ENCODE measurements at places on chromosomes 16 and 17.

DNA sequence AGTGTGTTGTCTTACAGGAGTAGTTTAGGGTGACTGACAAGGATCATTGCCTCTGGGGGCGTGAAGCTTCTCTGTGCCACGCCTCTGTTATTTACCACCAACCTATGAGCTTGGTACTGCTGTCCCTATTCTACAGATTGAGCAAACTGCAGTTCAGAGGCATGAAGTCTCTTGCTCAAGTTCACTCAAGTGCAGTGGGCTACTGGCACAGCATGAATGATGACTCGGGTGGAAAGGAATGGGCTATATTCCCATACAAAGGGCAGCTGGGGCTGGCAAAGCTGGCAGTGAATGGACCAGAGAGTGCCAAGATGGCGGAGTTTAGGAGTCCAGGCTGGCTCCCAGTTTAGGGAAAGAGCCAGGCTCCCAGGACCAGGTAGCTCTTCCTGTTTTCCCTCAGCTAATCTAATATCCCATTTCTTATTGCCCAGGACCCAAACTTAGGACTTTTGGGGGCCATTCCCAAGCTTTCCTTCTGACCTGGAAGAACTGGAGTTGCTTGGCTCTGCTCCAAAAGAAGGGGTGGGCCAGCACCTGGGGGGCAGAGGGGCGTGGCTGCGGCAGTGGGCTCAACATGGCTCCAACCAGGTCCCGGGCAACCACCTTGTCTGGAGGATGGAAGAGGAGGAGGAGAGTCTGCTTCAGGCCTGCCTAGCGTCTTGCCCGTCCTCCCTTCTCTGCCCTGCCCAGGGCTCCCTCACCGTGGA is 12.9 kb downstream of the PLK1 start:
- H3K4me1 ChIP-seq = no peaks in the 10 kb centered on the region
- H3K36me3 ChIP-seq = peaks cover 48% of the 10 kb centered on the region
- no peak for DNase-seq

DNA sequence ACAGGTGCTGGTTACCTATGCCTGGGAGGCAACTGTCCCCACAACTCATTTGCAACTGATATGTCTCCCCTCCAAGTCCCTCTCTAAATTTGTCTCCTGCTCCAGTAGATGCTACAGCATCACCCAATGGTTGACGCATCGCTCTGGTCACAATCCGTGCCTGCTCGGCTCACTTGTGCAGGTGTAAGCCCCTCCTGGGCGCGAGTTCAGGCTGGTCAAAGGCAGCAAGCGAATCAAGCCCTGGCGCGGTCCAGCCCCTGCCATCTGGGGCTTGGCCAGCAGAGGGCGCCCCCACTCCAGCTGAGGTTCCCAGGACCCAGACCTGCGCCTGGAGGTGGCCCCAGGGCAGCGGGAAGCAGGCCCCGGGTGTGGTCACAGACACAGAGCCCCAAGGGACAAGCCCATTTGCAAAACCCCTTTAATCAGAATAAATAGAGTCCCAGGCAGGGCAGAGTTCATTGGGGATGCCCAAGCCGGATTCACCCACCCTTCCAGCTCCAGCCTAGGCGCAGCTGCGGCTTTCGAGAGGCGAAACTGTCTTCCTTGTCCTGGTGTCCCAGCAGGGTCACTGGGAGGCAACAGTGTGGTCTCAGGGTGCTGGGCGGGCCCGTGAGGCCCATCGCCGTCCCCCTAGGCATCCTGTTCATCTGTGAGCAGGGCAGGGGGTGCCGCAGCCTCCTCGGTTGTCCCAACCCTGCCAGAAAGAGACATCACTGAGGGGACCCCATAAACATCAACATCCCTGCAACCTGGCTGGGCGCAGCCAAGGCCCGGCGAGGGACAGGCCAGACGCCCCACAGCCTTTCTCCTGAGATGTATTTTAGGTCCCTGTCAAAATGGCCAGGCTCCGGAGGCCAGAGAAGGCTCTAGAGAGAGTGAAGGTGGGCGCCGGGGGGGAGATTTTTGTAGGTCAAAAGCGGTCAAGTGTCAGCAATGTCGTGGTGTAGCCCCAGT is 15.8 kb downstream of the TMC6 start:
- no peaks in the 10 kb centered on the region for H3K36me3 ChIP-seq
- DNase-seq = peak; percentile 61
- H3K4me1 ChIP-seq = no peaks in the 10 kb centered on the region
- no peak overlapping the region for H3K27ac ChIP-seq

DNA sequence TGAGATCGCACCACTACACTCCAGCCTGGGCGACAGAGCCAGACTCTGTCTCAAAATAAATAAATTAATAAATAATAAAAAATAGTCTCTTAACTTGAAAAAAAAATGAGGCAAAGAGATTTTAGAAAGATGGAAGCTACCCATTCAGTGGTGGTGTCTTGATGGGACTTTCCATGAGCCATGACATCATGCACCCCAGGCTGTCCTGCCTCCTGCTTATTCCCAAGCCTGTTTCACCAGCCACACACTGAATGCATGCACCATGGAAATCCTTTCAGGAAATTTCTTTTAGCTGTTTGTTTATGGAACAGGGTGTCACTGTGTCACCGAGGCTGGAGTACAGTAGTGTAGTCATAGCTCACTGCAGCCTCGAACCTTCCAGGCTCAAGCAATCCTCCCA is 8.9 kb upstream of the DLX3 start:
- no peaks in the 10 kb centered on the region for H3K36me3 ChIP-seq
- DNase-seq = peak; percentile 28
- no peak overlapping the region for H3K4me3 ChIP-seq
- no peak overlapping the region for H3K27ac ChIP-seq
- H3K4me1 ChIP-seq = no peaks in the 10 kb centered on the region
- H3K27me3 ChIP-seq = peaks cover 53% of the 10 kb centered on the region

DNA sequence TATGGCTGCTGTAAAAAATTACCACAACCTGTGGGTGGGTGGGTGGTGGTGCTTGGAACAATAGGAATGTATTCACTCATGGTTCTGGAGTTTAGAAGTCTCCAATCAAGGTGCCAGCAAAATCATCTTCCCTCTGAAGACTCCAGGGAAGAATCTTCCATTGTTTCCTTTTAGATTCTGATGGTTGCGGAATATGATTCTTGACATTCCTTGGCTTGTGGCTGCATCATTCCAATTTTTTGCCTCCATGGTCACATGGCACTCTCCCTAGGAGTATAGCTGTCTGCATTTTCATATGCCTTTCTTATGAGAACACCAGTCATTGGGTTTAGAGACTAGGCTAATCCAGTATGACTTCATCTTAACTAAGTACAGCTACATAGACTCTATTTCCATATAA is 401.0 kb downstream of the HS3ST3B1 start:
- H3K36me3 ChIP-seq = no peaks in the 10 kb centered on the region
- DNase-seq = no peak
- H3K4me3 ChIP-seq = no peak overlapping the region
- no peaks in the 10 kb centered on the region for H3K4me1 ChIP-seq

DNA sequence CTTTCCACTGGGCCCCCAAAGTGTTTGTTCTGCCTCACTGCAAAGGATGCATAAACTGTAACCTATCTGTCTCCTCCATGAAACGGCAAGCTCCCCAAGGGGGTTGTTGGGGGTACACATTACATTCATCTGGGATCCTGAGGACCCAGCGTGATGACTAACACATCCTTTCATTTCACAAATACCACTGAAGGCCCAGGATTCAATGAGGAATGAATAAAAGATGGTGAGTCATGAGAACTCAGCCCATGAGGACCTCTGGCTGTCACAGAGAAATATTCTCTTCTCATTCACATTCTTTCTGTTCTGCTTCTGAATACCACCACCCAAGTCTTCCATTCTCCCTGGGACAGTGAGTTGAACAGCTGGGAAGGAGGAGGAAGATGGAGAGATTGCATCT is 149.8 kb downstream of the RBFOX3 start:
- H3K36me3 ChIP-seq = no peaks in the 10 kb centered on the region
- no peaks in the 10 kb centered on the region for H3K4me1 ChIP-seq
- H3K27ac ChIP-seq = no peak overlapping the region
- DNase-seq = no peak

DNA sequence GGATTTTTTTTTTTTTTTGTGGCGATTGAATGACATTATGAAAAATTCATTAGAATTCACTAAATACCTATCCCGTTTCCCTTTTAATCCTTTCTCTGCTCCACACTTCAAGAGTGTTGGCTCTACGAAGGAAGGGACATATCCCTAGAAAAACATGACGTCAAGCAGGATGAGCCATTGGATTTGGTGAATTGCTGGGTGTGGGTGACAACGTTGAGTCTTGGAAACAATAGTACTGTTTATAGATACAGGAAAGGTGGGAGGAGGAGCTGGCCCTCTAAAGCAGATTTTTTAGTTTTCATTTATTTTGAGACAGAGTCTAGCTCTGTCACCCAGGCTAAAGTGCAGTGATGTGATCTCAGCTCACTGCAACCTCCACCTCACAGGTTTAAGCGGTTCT is 167.6 kb upstream of the FAM20A start:
- no peak overlapping the region for H3K4me3 ChIP-seq
- H3K27me3 ChIP-seq = no peaks in the 10 kb centered on the region
- no peaks in the 10 kb centered on the region for H3K4me1 ChIP-seq
- no peak overlapping the region for H3K27ac ChIP-seq
- no peak for DNase-seq
- no peaks in the 10 kb centered on the region for H3K36me3 ChIP-seq

DNA sequence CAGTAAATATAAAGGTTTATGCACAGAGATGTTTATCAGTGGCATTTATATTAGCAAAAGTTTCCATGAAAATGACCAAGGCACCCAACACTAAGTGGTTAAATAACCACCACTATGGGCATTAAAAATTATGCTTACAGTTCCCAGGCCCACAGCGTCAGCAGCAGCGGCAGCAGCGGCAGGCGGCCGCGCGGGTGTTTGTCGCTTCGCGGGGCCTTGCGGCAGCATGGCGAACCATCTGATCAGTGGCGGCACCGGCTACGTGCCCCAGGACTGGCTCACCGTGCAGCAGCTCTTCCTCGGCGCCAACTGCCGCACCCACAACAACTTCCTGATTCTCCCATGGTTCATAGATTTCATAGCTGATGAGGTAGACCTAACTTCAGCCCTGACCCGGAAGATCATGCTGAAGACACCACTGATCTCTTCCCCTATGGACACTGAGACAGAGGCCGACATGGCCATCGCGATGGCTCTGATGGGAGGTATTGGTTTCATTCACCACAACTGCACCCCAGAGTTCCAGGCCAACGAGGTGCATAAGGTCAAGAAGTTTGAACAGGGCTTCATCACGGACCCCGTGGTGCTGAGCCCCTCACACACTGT is 71.0 kb downstream of the GRIN2A start:
- no peaks in the 10 kb centered on the region for H3K36me3 ChIP-seq
- no peak overlapping the region for H3K4me3 ChIP-seq
- no peaks in the 10 kb centered on the region for H3K27me3 ChIP-seq
- no peak for DNase-seq
- H3K4me1 ChIP-seq = peaks cover 16% of the 10 kb centered on the region

DNA sequence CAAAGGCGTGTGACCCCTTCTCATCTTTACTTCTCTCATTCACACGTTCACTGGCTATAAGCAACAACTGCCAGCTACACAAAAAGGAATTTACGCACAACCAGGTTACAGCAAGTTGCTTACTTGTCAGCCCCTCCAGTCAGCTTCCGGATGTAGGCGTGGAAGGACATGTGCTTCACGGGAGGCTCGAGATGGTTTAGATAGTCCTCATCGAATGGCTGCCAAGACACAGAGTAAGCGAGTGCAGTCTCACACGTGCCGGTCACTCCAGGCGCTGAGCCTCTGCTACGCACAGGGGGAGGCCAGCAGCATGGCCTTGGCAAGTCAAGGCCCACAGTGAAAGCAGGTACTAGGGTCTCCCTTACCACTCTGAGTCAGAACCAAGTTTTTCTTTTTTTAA is 28.3 kb downstream of the NPLOC4 start:
- no peak overlapping the region for H3K27ac ChIP-seq
- H3K4me3 ChIP-seq = no peak overlapping the region
- no peak for DNase-seq
- H3K4me1 ChIP-seq = peaks cover 5% of the 10 kb centered on the region
- H3K27me3 ChIP-seq = no peaks in the 10 kb centered on the region

DNA sequence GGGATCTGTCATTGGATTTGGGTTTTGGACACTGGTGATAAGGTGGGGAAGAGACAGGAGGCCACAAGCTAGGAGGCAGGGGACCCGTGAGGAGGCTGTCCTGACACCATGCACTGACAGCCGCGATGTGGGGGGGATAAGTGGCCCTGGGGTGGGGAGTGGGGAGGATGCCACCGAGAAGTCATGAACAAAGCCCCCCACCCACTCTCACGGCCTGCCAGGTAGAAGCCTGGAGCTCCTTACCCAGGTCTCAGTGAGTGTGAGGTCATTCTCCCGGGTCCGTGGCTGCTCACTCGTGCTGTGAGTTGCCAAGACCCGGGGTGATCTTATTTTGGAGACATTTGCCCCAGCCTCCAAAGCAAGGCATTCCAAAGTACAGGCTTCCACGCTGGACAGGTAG is 165.9 kb upstream of the TNRC6C start:
- H3K27ac ChIP-seq = no peak overlapping the region
- H3K4me1 ChIP-seq = peaks cover 29% of the 10 kb centered on the region
- no peak overlapping the region for H3K4me3 ChIP-seq
- no peaks in the 10 kb centered on the region for H3K36me3 ChIP-seq
- DNase-seq = no peak

DNA sequence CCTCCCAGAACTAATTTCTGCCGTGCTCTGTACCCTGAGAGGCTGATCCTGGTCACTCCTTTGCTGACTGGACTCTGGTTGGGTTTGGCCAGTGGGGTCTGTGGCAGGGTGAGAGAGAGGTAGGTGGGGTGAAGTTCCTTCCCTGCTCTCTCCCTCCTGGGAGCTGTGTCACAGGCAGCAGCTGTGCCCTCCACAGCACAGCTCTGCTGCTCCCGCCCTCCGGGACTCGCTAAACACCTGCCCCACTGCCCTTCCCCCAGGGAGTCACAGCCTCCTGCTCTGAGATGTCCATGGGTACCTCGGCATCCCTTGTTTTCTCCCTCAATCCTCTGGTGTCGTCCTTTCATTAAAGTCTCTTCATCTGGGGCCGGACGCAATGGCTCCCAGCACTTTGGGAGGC is 66.4 kb downstream of the SRCIN1 start:
- H3K4me1 ChIP-seq = no peaks in the 10 kb centered on the region
- no peak overlapping the region for H3K27ac ChIP-seq
- H3K27me3 ChIP-seq = peaks cover 78% of the 10 kb centered on the region
- no peak overlapping the region for H3K4me3 ChIP-seq
- no peak for DNase-seq
- no peaks in the 10 kb centered on the region for H3K36me3 ChIP-seq

DNA sequence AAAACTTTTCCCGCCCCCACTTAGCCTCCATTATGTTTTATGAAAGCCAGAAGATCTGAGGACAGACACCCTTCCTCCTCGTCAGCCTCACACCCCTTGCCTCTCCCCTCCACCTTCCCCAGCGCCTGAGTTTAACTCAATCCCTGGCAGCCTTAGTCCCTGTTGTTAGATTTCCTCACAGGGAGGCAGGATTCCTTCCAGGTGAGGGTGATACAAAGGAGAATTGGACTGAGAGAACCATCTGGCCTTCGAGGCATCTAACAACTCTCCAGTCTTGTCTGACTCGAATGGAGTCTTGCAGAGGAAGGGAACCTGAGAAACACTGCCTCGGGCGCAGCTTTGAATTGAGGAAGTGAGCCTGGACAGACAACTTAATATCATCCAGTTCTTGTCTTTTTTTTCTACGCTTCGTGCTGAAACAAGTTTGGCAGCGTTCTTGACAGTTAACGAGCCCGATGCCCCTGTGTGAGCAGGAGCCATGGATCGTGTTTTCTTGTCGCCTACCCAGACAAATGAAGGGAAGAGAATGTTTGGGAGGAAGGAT is 1.3 kb upstream of the ZNF768 start:
- H3K4me1 ChIP-seq = peaks cover 7% of the 10 kb centered on the region
- no peak for DNase-seq
- no peaks in the 10 kb centered on the region for H3K27me3 ChIP-seq
- peak overlapping the region; percentile 99 for H3K27ac ChIP-seq

- peak overlapping the region; percentile 93 for H3K27ac ChIP-seq
- H3K27me3 ChIP-seq = no peaks in the 10 kb centered on the region
- peak overlapping the region; percentile 93 for H3K4me3 ChIP-seq
Observed at GRCh38 chr16:30526823-30527634, 663 bp upstream of the ZNF768 start.

Measured in tibial artery (tissue), 4 donors.